Gastroesophageal sphincter (tissue), 4 donors: ENCODE measurements at places on chromosomes 7 and 10. TPM values are rescaled to one million over a fixed set of nuclear protein-coding genes. Genes with fewer than 3 reads are reported as not detected.

Gene IRF5
- total RNA-seq = 7.3 TPM

Gene CADPS2
- 205 TPM for total RNA-seq

GRCh38 chr7:115005953-115006352 lies 84.1 kb downstream of the MDFIC start:
- no peaks in the 10 kb centered on the region for H3K36me3 ChIP-seq
- peaks cover 17% of the 10 kb centered on the region for H3K4me1 ChIP-seq
- ATAC-seq = no peak
- no peak overlapping the region for H3K4me3 ChIP-seq
- no peak overlapping the region for H3K27ac ChIP-seq

DNA sequence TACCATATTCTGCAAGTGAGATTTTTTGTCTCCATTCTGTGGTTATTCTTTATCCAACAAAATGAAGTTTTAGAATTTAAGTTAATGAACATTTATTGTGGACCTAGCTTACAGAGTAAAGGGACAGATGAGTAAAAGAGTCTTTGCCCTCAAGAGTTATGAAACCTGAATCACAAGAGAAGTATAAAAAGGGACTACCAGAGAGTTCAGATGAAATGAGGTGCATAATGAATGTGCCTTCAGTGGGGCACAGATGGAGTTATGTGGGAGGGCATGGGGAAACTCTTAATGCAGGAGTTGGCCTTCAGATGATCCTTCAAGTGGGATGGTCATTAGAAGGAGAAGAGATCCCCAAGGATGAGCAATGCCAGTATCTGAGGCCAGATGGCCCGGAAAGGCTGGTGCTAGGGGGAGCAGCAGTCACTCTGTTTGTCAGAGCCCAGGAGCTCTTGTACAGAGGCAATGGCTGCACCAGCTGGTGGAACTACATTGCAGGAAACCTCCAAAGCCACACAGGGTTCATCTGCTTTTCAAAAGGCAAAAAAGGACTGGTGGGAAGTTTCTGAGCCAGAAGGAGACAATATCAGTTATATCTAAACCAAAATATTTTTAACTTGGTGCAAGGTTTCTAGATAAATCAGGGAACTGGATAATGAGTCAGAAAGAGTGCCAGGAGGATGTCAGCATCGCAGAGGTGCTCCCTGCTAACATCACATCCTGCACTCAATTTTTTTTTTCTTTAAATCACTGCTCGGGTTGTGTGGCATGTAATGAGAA lies 162.0 kb downstream of the KLF6 start:
- H3K4me1 ChIP-seq = peaks cover 31% of the 10 kb centered on the region
- H3K27me3 ChIP-seq = no peaks in the 10 kb centered on the region
